Endothelial cell (in vitro differentiated cells): ENCODE measurements at places on chromosomes 2 and 18.
A peak's percentile ranks its signal among the peaks of the same experiment; 100 is the strongest.

GRCh38 chr2:60746318-60746717, 9.8 kb upstream of the PAPOLG start:
- DNase-seq = no peak

- DNase-seq = no peak
Measured at GRCh38 chr2:133753665-133754064, 185.4 kb upstream of the NCKAP5 start.

GRCh38 chr2:134657650-134658250, 61.0 kb downstream of the TMEM163 start:
- peak; percentile 28 for DNase-seq

DNA sequence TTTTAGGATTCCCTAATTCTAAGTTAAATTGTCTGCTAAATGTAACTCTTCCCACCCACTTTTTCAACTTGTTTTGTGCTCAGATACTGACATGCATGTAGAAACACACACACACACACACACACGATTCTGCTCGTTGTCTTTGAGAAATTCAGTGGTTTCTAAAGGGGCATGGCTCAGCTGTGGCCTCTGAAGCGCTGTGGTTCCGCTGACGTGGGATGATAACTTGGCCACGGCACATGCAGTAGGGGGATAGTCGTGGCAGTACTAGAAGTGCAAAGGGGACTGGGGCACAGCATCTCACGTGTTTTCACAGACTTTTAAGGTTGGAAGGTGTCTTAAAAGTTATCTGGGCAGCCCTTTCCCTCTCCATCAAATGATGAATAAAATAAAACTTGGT, 18.4 kb downstream of the CASP10 start:
- no peak for DNase-seq

DNA sequence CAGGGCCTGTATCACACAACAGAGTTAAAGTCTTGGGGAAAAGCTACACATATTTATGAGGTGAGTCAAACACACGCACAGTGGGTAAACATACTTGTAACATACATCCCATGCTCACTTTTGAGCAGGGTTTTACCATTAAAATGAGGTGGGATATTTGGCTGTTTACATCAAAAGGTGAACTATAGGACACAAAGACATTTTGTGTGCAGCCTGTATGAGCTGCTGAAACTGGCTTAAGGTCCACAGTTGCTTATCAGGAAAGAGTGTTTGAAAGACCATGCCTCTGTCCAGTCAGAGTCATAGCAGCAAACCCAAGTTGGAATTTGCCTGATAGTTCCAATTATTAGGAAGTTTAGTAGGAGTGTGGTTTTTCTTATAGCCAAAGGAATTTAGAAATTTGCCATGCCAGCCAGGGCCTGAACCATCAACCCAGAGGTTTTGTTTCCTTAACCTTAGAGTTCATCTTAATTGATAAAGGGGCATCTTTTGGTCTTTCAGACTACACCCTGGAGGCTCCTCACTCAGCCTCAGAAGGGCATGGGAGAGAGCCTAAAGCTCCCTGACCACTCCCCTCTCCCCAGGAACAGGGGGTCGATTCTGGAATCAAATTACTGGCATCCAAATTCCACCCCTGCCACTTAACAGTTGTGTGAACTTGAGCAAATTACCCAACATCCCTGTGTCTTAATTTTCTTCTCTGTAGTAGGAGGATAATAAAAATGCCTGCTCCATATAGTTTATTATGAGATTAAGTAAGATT, 29.9 kb upstream of the L3MBTL4 start:
- no peak for DNase-seq

GRCh38 chr2:45650851-45651414, 542 bp upstream of the PRKCE start:
- DNase-seq = peak; percentile 85

GRCh38 chr2:47056868-47057686, 98.0 kb downstream of the STPG4 start:
- no peak for DNase-seq

GRCh38 chr2:241009601-241010530, 11.4 kb downstream of the SNED1 start:
- DNase-seq = peak; percentile 65

GRCh38 chr2:109208071-109208950, 79.3 kb downstream of the SH3RF3 start:
- DNase-seq = no peak

- DNase-seq = no peak
Measured at GRCh38 chr2:37599688-37600525, 71.5 kb downstream of the CDC42EP3 start.

DNA sequence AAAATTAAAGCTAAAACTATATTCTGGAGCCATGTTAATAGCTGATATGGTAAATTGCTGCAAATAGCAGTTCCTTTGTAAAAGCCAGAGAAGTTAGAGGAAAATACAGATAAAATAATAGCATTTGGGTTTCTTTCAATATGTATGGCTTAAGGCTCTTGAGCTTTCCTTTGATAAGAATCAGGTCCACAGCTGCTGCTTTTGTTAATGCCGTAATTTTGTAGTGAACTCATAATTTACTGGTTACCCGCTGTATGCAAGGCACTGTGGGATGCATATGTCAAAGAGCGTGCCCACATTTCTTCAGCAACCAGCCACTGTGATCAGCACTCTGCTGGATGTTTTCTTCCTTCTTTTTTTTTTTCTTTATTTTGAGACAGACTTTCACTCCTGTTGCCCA, 79.1 kb downstream of the MOGAT1 start:
- DNase-seq = no peak

DNA sequence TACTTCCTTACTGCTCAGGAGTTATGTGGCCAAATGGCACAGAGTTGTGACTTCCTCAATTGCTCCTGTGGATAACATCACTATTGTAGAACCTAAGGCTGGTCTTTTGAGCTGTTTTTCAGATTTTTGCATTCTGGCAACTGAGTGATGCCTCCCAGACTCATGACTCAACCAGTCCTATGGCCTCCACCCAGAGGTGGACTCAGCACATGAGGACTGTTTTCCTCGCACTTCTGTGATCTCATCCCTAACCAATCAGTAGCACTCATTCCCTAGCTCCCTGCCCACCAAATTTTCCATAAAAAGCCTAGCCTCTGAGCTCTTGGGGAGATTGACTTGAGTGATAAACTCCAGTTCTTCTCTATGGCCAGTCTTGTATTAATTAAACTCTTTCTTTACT, 407.9 kb upstream of the TNP1 start:
- no peak for DNase-seq

DNA sequence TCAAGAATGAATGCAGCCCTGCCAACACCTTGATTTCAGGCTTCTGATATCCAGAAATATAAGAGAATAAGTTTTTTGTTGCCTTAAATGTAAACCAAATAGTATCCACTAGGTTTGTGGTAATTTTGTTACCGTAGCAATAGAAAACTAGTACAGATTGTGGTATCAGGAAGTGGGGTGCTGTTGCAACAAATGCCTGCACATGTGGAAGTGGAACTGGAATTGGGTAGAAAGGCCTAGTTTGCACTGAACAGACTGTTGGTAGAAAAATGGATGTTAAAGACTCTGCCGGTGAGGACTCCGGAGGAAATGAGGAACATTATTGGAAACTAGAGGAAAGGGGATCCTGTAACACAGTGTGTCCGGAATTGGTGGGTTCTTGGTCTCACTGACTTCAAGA, 145.8 kb upstream of the MGAT5 start:
- DNase-seq = no peak

- DNase-seq = no peak
Measured at GRCh38 chr18:302097-302496, 34.2 kb upstream of the THOC1 start.

- DNase-seq = no peak
Measured at GRCh38 chr2:68475110-68475509, 7.7 kb downstream of the APLF start.

DNA sequence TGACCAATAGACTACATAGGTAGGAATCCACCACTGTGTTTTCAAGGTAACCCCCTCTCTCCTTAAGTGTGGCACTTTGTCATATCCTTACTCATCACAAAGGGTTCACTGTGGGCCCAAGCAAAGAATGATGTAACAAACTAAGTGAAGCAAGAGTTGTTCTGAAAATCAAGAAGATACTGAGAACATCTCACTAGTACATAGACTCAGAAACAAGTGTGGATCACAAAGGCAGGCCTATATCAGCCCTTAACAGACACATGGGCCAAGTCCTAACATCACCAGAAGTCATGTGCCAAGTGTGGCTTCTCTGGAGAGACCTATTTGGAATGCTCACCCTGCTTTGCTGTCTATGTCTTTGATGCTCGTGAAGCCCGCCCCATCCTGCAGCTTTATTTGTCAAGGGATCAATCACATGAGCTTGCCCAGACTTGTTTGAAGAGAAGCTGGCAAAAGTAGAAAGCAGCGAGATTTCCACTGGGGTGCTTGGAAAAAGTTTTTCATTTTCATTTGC, 131.2 kb upstream of the TTC39C start:
- DNase-seq = no peak

DNA sequence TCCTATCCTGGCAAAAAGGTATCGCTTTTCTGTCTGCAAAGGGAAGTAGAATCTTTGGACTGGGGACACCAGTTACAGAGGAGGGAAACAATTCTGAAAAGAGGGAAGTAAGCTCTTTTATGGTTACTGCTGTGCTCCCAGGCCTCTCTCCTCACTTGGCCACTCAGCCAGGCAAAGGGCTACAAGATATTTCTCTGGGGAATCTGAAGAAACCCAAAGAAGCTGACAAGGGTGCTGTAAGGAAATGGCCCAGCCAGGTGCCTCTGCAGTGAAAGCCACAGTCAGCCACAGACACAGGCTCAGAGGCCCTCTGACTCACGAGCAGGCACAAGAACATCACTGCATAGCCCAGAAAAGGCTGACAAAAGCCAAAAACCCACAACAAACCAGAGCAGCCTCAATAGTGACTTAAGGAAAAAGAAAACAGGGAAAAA, 5.8 kb downstream of the HDLBP start:
- DNase-seq = no peak

DNA sequence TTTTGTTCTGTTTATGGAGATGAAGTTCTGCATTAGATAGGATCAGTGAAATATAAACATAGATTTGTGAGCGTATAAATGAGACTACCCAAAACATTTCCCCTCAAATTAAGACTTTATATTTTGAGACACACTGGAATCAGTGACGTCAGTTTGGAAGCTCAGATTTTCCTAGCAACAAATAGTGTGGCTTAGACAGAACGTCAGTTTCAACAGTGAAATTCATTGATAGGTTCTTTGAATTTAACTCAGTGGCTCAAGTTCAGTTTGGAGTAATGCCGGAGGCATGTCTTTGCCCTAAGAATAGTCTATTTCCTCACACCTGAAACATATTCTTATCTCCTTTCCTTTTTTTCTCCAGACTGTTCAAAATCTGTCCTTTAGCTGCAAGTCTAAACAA, 113.6 kb upstream of the ARHGAP15 start:
- no peak for DNase-seq

GRCh38 chr2:16623564-16624435, 41.8 kb downstream of the CYRIA start:
- DNase-seq = no peak

- no peak for DNase-seq
Measured at GRCh38 chr2:103445347-103445746, 683.5 kb downstream of the TMEM182 start.

- peak; percentile 28 for DNase-seq
Measured at GRCh38 chr2:43225093-43225787, 1.2 kb downstream of the ZFP36L2 start.

DNA sequence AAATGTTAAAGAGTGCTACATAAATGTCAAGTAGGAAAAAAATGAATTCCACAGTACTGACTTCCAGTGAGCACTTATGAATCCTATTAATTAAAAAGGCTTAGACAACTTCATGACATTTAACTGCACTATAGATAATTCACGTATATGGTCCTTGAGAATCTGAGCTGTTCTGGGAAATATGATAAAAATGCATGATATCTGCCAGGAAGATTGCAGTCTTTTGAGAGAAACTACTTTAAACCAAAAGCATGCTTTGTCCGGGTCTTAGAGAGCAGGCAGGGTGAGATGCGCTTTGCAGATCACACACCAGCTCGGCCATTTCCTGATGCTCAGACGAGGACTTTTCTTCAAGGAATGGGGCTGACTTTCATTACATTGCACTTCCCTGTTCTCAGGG, 42.6 kb downstream of the CMPK2 start:
- no peak for DNase-seq

- DNase-seq = no peak
Measured at GRCh38 chr2:15667809-15668556, 76.3 kb downstream of the DDX1 start.

DNA sequence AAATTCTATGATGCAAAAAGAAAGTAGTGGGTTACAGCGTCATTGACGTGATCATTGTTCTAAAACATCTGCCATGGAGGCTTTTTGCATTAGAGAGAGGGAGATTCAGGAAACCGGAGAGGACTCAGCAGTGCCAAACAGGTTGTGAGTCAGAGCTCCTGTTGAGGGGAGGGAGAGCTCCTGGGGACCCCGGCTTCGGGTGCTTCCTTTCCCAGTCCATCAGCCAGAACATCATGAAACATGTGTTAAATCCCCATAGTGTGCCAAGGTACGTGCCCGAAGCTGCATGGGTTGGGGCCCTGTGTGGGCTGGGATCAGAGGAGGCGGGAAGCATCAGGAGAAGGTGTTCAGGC, 791 bp upstream of the CYRIA start:
- DNase-seq = no peak

GRCh38 chr2:129726216-129726615, 253.2 kb upstream of the RAB6C start:
- DNase-seq = no peak

DNA sequence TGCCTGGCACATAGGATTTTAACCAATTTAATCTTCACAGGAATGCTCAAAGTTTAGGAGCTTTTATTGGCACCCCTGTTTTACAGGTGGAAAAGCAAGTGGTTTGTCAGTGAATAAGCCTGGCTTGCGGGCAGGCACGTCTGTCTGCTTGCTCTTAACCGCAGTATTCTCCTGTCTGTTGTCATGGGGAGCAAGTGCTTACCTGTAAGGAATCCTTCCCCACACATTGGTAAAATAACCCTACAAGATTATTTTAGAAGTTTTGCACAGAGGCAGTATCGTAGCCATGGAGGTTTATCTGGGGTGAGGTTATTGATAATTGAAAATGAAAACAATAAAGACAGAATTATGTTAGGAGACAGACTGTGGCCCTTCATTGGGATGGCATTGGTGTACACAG, 174.9 kb downstream of the AGAP1 start:
- no peak for DNase-seq

GRCh38 chr2:43838560-43839267, at the start of the genes ABCG5 and ABCG8:
Gene ABCG5, minus strand, starts transcription at chr2:43838839. Its CDS starts 160 bp downstream, at chr2:43838679.
Gene ABCG8, plus strand, starts transcription at chr2:43838971. Its CDS starts 83 bp downstream, at chr2:43839054.
- DNase-seq = no peak
